ENCODE measurements at places on chromosomes 16 and 17.

DNA sequence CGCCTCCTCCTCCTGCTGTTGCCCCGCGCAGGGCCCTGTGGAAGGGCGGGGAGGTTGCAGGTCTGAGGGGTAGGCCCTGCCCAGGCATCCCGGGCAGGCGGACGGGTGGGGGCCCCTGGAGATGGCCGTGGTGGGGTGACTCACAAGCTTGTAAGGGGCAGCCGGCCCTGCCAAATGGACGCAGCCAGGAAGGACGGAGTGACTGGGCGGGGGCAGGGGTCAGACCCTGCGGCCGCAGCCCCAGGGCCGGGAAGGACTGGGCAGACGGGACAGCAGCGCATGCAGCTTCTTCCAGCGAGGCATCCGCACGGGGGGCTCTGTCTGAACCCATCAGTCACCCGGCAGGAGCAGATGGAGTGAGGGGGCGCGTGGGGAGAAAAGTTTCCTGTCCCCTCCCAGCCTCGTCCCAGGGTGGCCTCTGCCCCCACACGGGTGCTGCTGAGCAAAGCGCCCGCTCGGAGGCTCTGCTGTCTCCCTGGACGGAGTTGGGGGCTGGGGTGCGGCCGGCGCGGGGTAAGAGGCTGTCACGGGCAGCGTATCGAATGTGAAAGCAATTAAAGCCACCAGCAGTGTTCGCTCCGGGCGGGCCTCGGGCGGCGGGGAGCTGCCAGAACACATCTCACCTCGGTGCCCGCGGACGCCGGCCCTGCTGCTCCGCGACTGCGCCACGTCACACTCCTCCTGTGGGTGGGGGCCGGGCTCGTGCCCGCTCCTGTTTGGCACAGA lies 5.4 kb upstream of the PRR35 start:
- no peak for DNase-seq

DNA sequence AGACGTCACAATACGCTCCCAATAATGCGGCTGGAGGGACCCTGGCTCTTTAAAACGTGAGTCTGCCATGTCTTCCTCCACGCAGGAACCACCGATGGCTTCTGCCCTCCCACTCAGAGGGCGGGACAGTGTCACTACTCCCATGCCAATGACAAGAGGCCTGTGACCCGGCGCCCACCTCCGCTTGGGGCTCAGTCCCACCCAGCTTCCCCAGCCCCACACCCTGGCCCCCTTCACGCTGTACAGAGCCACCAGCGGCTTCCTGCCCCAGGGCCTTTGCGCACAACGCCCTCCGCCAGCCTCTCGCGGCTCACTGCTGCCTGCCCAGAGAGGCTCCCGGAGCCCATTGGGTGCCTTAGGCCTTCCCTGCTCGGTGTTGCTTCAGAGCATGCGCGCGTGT lies 29.5 kb upstream of the ZNF469 start:
- no peak for DNase-seq

GRCh38 chr17:46182961-46183360 lies 10.3 kb downstream of the KANSL1 start:
- DNase-seq = no peak

GRCh38 chr17:17191346-17191792 lies 14.8 kb downstream of the PLD6 start:
- DNase-seq = no peak

GRCh38 chr17:65472666-65473309 lies 88.7 kb downstream of the AXIN2 start:
- DNase-seq = no peak

GRCh38 chr17:39281806-39282205 lies 56.1 kb upstream of the STAC2 start:
- DNase-seq = no peak

DNA sequence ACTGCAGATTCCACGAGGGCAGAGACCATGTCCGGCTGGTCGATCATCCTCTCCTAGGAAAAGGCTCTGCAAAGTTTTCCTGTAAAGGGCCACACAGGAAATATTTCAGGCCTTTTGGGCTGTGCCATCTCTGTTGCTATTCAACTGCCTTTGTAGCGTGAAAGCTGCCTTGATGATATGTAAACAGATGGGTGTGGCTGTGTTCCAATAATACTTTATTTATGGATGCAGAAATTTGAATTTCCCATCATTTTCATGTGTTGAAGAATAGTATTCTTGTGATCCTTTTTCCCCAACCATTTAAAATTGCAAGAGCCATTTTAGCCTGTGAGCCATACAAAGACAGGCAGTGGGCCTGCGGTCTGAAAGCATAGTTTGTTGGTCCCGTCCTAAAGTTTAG lies 950.7 kb upstream of the RBFOX1 start:
- no peak for DNase-seq

DNA sequence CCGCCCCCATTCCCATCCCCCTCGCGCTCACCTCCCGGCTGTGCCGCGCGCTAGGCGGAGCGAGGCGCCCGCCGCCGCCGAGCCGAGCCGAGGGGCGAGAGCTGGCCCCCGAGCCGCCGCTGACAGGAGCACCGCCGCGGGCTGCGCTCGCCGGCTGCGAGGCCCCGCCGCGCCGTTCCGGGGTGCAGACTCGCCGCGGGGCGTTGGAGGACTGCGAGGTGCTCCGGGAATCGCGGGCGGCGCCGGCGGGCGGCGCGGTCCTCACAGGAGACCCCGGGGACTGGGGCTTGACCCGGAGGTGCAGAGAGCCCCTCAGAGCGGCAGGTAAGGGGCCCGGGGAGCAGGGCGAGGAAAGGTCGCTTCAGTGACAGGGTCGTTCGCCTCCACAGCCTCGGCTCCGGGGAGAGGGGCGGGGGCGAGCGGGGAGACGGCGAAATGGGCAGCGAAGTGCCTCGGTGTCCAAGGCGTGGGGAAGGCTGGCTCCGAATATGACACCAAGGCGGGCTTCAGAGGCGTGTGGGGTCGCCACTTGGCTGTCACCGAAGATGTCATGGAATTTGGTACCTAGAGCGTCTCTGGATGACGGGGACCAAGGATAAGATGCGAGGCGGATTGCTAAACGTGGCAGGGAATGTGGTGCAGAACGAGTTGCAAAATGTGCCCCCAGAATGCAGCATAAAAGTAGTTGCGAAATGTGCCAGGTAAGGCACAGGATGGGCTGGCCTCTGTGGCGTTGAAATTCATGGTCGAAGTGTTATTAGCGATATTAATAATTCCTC lies 580 bp downstream of the TANC2 start:
- DNase-seq = no peak
